ENCODE measurements at places on chromosomes 1 and 21.

GRCh38 chr1:8844501-8845006, 27.1 kb upstream of the RERE start:
- DNase-seq, result no peak

DNA sequence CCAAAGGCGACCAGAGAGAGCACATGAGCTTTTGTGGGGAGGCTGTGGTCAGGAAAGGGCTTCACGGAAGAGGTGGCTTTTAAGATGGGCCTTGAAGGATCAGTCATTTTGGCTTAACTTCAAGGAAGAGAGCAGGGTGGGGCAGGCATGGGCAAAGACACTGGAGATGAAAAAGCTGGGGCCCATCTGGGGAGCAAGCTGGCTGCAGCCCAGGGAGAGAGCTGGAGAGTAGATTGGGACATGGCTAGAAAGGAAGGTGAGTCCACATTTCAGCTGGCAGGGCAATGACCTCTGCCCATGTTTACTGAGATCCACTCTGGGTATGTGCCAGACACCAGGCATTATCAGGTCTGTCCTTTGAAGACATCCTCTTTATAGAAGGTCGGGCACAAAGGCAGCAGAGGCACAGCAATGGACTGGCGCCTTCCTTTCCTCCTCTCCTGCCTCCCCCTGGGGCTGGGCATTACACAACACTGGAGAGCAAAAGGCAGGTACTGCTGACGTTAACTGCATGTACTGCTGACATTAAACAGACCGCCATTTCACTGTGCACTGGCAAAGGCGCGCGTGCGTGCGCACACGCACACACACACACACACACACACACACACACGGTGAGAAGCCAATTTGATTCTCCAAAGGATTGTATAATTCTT, 2.2 kb upstream of the UBXN10 start:
- no peak for DNase-seq

DNA sequence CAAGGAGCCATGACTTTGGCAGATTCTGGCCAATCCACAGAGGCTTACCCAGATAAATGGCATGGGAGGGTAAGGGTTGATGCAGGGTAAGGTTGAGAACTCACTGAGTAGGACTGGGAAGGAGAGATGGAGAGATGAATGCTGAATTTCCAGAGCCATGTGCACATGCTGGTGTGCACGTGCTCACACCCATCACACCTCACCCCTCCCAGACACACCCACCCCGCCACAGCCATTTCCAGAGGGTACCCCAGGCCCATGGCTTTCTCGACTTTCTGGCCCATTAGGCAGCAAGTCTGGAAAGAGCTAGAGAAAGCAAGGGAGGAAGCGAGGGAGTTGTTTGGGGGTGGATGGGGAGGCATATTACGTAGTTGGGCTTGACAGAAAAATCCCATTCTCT, 1.6 kb downstream of the CACNA1S start:
- DNase-seq, result no peak

DNA sequence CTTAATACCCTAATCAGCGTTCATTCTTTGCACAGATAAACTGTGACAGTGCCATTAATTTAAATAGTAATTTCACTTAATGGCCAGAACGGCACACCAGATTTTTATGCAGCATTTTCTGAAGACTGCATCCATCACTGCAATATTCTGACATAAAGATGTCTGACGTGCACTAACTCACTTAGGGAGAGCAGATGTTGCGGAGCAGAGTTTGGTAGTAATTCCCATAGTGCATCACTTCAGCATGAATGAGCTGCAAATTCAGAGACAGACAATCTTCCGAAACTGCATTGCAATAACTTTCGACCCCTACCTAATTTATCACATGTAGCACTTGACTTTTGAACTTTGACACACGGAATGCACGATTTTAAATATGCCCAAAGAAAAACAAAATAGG, 225.3 kb downstream of the KCTD3 start:
- no peak for DNase-seq

DNA sequence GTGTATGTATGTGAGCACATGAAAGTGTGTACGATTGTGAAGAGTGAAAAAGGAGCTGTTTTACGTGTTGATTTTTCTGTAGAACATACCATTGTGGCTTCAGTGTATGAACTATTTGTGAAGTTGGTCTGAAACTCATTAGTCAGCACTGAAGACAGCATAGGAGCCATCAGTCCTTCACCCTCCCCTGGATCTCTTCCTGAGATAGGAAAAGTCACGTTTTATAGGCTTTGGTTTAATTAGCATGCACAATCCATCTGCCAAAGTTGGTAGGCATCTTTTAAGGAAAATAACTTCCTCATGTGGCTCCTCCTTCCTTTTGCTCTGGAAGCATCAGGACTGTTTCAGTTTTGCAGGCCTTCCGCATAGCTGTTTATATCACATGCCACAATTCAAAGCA, 1.4 kb upstream of the RABIF start:
- no peak for DNase-seq

GRCh38 chr1:87305151-87305550, 23.5 kb upstream of the LMO4 start:
- DNase-seq, result no peak

DNA sequence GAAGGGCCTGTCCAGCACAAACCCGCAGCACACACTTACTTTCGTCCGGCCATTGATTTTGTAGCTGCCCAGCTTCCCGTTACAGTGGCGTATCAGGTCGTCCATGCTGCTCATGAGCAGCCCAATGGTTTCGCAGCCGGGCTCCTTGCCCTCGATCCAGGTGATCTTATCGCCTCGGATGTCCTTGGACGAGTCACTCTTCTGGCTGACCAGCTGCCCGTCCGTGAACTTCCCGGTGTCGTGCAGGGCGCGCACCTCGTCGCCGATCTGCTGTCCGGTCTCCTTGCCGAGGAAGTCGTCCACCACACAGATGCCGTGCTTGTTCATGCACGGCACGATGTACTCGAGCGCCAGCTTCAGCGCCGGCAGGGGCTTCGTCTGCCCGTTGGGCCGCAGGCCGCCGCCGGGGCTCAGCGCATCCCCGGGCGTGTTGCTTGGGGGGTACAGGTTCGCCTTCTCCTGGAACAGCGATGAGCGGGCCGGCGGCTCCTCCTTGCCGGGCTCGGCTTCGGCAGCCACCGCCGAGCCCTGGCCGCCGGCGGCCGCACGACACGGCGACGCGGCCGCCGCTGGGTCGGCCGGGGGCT, 1.0 kb downstream of the EGLN1 start:
- peak; percentile 20 for DNase-seq

DNA sequence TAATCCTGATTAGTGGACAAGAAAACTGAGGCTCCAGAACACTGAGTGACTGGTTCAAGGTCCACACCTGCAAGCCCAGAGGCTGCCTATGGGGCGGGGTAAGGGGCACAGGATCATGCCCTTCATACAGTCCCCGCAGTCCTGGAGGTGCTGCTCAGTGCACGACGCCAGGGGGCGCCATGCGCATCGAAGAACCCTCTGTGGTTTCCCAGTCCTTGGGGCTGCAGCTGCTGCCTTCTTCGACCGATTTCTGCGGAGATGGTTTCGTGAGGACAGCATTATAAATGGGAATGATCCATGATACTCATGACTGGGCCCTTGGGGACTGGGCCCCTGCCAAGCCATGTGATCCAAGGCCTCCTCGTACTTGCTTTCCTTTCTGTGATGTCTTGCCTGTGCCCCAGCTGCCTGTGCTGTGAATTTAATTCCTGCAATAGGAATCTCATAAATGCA, 37.1 kb upstream of the ARHGEF10L start:
- DNase-seq, result peak; percentile 28

DNA sequence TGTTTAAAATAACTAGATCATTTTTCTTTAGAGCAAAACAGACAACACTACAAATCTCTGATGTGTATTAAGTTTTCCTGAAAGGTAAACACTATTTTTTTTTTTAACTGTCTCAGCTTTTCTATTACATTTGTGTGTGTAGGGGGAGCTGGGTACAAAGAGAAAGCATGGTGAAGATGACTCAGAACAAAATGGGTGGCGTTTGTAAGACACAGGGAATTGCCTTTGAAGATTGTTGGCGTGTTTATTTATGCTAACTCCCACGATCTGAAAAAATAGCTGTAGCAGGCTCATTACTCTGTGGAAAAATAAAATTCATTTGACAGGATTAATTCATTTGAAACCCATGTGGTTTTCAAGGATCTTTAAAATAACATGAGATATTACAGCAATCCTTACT, 285.1 kb downstream of the RYR2 start:
- DNase-seq, result no peak

- peak; percentile 32 for DNase-seq
These were observed 2.6 kb upstream of the IRF2BP2 start for GRCh38 chr1:234612352-234613127.

- DNase-seq, result no peak
These were observed 69.6 kb downstream of the SDCCAG8 start for GRCh38 chr1:243325305-243325890.

DNA sequence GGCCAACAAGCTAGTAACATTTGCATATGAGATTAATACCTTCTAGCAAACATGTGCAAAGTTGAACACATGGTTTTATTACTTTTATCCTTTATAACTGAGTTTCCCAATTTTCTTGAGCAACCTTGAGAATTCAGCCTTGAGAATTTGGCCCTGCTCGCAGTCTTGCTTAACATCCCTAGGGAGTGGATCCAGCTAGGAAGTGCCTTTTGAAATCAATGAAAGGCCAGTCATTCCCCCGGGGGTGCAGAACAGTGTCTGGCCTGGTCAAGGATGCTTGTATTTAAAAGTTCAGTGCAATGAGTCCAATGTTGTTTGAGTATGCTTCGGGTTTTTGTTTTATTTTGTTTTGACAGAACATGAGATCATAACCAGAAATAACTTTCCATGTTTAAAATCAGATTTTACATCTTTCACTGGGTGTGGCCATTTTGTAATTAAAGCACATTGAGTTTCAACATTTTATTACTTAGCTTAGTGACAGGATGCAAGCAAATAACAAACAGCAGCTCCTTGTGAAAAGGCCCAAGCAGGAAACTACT, 16.7 kb downstream of the PALMD start:
- DNase-seq, result no peak

DNA sequence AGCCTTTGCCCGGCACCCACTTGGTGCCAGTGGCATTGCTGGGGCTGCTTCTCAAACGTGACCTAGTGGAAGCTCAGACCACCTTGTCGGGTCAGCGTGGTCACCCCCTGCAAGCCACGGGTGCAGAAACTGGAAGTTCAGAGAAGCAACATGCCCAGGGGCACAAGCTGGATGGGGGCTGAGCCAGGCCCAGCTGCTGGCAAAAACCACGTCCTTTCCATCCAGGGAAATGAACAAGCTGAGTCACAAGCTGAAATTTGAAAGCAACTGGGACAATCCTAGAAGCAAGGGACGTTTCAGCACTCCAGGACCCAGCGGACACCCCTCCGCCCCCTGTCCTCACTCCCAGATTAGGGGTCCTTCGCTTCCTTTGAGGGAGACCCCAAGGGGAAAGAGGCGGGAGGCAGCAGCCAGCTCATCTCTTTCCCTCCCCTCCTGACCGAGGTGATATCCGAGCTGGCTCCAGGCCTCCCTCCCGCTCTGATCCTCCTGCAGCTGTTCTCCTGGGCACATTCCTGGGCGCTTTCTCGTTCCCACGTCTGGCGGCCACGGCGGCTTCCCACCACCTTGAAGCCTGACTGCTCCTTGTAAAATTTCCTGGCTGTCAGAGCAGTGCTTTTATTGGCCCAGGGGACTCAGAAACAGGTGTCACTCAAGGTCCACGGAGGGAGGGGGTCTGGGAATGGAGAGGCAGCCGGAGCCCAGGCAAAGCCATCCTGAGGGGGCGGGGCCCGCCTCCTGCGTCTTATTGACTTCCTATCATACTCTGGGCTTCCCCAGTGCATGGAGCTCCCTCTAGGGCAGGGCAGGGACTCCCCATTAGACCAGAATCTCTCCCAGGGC, 62.8 kb downstream of the PAX7 start:
- DNase-seq, result no peak

GRCh38 chr1:161791904-161792655, 26.0 kb downstream of the ATF6 start:
- no peak for DNase-seq

- DNase-seq, result no peak
These were observed 4.5 kb upstream of the PGBD2 start for GRCh38 chr1:248901578-248901977.

DNA sequence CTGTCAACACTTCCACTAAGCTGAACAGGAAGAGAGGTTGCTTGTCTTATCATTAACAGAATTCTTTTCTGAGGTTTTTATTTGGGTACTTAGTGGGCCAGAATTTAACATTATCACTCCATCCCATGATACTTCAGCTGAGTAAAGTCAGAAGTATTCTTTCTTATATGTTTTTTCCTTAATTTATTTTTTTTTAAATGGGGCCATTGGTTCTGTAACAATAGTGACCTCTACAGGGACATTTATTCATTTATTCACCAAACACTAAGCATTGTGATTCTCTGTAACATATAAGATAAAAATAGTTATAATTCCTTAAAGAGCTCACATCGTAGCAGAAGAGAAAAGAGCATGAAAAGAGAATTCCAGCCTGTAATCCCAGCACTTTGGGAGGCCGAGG, 9.8 kb downstream of the GREM2 start:
- DNase-seq, result no peak

- DNase-seq, result no peak
These were observed 42.8 kb downstream of the ELK4 start for GRCh38 chr1:205589046-205589445.

DNA sequence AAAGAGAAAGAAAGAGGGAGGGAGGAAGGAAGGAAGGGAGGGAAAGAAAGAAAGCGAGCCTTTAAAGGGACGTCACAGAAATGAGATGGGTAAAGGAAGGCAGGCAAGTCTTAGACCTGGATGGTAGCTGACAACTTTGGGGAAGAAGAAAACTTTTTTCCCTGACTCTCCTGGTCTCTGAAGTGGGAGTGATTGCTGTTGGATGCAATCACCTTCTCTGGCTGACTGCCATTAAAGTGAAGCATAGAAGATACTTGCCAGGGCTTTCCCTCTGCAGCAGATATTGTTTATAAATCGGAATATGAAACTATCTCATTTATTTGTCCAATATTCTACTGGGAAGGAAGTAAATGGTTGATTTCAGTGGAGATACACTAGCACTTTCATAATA, 27.0 kb downstream of the VCAM1 start:
- DNase-seq, result no peak

- no peak for DNase-seq
These were observed 23.7 kb downstream of the KCNC4 start for GRCh38 chr1:110233861-110234260.

DNA sequence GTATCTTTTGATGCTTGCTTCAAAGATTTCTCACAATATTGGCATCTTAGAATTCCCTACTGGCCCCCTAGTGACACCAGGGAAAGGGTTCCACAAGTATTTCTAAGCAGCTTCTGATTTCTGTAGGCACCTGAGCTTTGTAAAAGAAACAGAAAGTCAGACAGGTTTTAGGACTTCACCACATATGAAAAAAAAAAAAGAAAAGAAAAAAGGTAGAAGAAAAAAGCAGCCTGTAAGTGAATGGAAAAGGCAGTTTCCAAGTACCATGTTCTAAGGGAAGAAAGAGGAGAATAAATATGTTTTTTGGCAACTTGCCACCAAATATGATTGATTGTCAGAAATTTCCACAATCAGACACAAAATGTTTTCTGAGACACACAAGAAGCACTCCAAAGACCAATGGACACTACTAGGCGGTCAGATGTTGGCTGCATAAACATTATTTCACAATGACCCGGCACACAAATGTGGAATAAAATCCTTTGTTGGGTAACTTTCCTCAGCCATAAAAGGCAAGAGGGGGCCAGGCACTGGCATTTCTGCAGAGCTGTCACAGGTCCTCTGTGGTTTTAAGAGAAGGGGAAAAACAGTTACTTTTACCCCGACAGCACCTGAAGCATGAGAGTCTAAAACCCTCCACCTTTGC, 12.7 kb upstream of the CPLANE2 start:
- no peak for DNase-seq

All from stimulated activated CD8-positive, alpha-beta memory T cell treated with anti-CD3 and anti-CD28 coated beads, Interleukin-4, amount 100 ng/mL, for 24 hours (primary cell).